ENCODE measurements at places on chromosomes 1 and 21.

- no peak for DNase-seq
Observed at GRCh38 chr1:228990906-228991569, 255.8 kb downstream of the RHOU start.

DNA sequence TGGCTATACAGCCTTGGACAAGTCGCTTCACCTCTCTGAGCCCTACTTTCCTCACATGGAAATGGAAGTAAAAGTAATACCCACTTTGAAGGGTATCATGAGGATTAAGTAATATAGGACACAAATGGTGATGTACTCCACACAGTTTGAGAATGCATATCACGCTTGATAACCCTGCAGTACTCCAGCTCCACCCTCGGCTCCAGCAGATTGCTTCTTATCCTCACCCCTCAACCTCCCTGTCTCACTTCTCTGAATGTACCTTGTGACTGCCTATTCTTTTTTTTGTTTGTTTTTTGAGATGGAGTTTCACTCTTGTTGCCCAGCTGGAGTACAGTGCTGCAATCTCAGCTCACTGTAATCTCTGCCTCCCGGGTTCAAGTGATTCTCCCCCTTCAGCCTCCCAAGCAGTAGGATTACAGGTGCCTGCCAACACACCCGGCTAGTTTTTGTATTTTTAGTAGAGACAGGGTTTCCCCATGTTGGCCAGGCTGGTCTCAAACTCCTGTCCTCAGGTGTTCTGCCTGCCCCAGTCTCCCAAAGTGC is 55.5 kb downstream of the LDLRAD2 start:
- no peak for DNase-seq

- DNase-seq: no peak
Observed at GRCh38 chr1:89810880-89811279, 10.0 kb upstream of the LRRC8D start.

DNA sequence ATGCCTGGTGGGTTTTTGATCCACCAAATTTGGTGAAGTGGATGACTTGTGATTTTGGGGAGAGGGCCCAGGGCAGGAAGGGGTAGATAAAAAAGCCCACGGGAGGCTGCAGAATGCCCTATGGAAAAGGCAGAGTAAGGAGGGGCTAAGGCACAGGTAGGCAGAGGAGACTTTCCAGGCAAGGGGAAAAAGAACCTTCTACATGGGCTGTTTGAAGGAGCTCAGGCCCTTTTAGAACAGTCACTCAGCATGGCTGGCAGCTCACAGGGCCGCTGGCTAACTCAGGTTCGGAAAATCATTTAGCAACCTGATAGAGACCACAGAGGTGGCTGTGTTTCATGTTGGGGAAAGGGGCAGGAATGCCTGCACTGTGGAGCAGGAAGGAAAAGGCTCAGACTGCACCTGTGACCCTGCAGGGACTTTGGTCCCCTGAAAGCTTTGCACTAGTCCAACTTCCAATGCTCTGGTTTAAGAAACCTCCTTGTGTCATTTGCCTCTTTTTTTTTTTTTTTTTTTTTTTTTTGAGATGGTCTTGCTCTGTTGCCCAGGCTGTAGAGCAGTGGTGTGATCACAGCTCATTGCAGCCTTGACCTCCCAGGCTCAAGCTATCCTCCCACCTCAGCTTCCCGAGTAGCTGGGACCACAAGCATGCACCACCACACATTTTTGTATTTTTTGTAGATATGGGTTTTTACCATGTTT is 58.5 kb upstream of the ENAH start:
- no peak for DNase-seq

- no peak for DNase-seq
Observed at GRCh38 chr21:33977017-33977720, 61.6 kb upstream of the ATP5PO start.

- DNase-seq: no peak
Observed at GRCh38 chr1:55854911-55855310, 639.7 kb upstream of the USP24 start.

DNA sequence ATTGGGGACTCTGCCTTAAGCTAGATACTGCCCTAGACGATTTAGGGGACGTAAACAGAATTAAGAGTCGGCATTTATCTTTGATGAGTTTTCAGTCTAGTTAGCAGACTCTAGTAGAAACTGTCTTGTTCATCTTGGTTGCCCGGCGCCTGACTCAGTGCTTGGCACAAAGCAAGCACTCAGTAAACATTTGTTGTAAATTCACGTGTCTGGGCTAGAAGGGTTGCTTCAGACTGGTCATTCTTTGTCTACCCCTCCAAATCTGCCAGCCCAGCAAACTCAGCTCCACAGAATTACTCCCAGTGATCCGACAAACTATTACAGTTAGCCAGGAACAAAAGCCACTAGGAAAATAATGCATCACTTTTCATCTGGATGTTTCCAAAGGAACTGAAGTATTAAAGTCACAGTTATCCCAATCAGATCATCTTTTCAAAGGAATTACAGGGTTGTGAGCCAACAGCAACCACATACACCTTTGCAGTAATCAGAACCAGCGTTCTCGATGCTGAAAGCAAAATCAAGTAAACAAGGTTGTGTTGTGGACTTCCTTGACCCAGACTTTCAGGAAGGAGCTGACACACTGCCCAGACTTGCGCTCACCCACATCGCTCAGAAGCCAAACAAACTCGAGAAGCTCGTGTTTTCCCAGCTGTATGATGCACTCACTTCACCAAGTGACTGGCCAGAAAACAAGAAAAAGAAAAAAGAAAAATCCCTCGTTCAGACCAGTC is 66.5 kb upstream of the GADD45A start:
- DNase-seq: no peak

DNA sequence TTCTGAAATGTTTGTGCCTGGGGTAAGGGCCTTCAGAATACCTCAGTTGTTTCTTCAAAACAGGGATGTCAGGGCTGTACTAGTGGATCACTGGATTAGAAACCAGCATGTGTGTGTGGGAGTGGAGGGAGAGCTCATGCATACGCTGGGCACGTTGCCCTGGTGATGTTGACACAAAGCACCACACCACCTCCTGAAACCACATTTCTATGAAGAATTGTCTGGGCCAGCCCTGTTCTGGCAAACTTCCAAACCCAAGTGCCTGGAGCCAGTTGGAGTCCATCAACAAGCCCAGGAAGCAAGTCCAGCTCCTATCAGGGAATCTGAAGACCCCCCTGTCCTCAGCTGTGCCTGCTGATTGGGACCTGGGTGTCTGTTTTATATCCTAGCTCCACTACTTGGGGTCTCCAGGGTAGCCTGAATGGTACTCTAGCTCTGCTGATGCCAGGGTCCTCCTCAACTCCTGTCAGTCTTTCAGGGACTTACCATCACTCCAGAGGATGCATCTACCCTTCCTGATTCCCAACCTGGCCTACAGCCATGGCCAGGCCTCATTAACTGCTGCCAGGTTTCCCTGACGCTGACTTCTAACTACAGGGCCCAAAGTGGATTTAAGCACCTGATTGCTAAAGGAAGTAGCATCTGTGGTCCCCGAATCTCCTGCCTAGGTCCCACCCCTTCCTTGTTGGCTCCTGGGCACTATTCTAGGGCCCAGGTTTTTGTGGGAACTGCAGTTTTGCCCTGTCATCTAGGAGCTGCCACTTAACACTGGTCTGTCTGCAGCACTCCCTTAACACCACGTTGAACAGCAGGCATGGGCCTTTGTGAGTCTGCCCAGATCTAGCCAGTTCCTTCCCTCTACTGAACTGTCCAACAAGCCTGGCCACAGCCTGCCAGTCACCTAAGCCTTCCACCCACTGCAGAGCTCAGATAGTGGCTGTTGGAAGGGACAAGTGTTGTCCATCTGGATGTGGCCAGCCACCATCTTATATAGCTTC is 45.5 kb downstream of the LPAR3 start:
- DNase-seq: no peak

DNA sequence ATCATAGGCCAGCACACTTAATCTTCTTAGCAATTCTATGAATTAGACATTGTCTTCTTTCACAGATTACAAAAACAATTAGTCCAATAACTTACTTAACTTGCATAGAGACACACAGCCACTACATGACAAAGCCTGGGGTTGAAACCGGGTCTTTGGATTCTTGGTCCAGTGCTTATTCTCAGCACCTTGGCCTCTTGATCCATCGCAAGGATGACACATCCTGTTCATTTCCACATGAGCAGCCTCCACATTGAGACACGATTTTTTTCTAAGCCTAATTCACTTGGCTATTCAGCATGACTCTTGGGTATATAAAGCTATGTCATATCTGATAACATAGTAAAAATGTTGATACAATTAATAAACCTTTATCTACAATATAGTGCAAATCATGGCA is 221.0 kb upstream of the FOXD3 start:
- no peak for DNase-seq

DNA sequence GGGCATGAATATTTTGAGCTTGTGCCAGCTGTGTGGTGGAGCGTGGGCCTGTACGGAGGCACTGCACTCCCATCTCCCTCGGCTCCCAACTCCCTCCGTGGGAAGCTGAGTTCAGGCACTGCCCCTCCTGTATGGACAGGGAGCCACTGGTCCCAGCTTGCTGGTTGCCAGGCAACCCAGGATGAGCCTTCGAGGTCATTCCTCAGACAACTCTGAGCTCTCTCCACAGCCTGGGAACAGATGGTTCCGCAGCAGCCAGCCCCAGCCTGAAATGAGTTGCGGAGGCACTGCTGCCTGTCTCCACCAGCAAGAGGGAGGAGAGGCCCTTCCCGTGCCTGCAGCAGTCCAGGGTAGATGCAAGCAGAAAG is 58.4 kb upstream of the TENT5B start:
- no peak for DNase-seq

- no peak for DNase-seq
Observed at GRCh38 chr1:209630383-209631225, 21.6 kb downstream of the LAMB3 start.

GRCh38 chr1:14741082-14741481 is 142.6 kb downstream of the KAZN start:
- DNase-seq: no peak

- DNase-seq: no peak
Observed at GRCh38 chr1:87702455-87702854, 373.8 kb downstream of the LMO4 start.
